ENCODE measurements at places on chromosomes 11 and 22.

- DNase-seq = no peak
Observed at GRCh38 chr22:38085501-38085900, 1.5 kb upstream of the SLC16A8 start.

DNA sequence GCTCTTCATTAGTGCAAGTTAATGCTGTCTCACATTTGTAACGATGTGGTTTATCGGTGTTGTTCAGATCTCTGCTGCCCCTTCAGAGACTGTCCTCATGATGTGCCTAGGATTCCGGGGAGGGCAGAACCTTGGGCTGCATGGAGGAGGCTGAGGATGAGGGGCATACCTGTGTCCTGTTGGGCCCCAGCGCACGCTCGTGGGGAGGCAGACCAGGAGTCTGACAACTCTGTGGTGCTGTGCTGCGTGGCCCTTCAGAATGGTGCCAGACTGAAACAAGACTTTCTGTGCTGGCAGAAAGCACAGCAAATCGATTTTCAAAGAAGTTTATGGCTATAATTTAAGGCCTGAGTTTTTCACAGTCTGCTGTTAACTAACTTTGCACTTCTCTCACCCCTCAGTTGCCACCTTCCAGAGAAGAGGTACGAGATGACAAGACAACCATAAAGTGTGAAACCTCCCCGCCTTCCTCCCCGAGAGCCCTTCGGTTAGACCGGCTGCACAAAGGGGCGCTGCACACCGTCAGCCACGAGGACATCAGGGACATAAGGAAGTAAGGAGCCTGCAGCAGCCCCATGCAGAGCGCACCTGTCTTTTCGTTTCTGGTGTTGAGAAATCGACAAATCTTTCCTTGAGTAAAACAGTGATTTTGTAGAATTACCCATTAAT lies 44.3 kb upstream of the CTTN start:
- DNase-seq = no peak

DNA sequence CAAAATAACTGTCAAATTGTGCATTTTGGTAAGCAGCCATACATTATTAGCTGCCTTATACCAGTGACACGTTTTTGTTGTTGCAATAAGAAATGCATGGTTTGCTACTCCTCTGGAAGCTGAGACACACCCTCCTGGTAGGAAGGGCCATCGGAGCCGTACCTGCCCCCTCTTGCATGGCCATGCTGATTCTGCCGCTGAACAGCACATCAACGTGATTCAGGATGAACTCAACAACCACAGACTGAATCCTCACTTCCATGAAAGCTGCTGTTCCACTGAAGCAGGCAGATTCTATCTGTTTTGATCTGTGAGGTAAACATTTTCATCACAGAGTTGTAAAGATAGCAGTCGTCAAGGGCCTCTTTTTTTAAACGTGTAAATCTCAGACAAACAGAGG lies 38.6 kb upstream of the TP53AIP1 start:
- DNase-seq = peak; percentile 55

DNA sequence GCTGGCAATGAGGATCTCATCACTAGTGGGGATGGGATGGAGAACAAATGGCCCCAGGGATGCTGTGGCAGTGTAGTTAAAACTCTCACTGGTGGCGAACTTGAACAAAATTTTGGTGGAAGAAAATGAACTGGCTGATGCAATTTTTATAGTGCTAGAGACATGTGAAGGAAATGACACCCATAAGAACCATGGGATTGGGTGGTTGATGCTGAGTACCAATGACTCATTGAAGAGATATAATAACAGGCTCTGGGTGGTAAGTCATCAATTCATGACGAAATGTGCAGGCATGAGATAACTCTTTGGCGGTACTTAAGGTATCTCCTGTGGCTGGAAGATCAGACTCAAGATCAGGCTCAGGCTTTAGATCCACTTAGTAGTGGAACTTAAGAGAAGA lies 172.9 kb upstream of the DDI1 start:
- DNase-seq = peak; percentile 40

GRCh38 chr11:97364047-97364446 lies 974.2 kb downstream of the JRKL start:
- DNase-seq = no peak

DNA sequence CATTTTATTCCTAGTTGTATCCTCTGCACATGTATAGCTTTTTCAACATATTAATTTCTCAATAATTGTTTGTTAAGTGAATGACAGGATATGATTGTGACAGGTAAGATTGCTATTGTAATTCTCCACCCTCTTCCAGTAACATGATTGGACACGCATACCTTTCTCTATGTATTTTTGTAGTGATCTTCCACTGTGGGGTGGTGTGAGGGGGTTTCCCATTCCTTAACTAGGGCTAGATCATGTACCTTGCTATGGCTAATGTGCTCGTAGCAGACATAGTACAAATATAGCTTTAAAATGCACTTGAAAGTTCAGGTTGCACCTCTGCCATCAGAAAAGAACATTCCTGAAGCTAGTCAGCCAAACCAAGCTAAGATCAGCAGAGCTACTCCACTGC lies 2392.8 kb upstream of the RAG2 start:
- peak; percentile 76 for DNase-seq

- DNase-seq = no peak
Observed at GRCh38 chr11:66728038-66728692, 851 bp downstream of the SPTBN2 start.

DNA sequence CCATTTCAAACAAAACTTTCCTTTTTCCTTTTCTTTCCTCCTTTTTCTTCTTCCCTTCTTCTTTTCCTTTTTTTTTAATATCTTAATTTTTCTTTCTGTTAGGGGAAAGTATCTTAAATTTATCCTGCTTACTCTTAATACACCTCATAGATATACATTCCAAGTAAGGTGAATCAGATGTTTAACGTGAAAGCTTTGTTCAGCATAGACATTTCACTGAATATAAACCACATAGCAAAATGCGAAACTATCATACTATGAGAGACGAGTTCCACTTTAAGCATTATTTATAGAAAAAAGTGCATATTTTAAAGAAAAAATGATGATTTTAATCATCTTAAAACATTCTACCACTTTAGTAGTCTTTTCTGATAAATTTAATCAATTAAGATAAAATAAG lies 137.8 kb upstream of the MTMR2 start:
- DNase-seq = no peak

- DNase-seq = no peak
Observed at GRCh38 chr22:50082197-50082715, 3.0 kb downstream of the MLC1 start.

- DNase-seq = no peak
Observed at GRCh38 chr22:37500745-37501609, 14.8 kb upstream of the MFNG start.

DNA sequence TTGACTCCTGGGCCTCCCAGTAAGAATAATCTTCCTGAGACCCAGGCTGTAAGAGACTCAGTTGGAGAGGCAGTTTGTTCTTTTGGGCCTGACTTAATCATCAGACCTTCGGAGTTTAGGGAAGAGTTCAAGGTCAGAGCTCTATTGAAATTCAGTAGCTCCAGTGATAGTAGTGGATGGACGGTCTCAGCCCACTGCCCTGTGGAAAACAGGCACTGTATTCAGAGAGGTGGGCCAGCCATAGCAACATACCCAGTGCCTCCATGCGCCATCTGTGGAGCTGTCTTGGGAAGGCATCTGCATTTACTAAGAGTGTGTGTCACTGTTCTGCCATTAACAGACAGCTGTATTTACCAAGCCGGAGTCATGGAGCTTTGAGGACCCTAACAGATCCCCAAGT lies 2.9 kb downstream of the SMARCB1 start:
- no peak for DNase-seq

DNA sequence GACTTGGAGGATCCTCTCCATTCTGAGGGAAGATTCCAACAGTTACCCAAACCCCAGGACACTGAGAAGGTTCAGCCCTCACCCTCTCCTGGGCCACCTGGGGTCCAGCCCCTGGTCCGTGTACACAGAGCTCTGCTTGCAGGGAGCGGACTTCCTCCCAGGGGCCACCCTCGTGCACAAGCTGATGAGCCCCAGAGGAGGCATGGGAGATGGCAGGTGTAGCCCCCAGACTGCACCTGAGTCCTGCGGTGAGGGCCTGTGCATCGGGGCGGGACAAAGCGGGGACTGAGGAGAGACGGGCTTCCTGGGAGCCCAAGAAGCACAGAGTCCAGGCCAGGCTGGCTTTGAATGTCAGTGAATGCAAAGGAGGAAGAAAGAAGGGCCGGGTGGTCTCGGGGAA lies 1374.9 kb downstream of the BRD1 start:
- DNase-seq = no peak

DNA sequence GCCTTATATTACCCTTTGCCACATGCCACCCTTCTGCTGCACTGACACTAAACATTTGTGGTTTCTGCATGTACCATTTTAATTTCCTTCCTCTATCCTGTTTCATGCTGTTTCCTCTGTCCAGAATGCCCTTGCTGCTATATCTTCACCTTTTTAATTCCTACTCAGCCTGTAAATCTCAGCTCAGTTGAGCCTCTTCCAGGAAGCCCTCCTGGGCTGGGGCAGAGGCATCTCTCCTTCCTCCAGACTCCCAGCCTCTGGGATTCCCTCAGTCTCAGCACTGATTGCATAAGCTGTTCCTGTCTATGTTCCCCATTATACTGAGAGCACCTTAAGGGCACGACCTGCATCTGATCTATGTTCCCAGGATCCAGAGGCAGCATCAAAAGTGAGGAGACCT lies 98.7 kb downstream of the RNF169 start:
- no peak for DNase-seq

DNA sequence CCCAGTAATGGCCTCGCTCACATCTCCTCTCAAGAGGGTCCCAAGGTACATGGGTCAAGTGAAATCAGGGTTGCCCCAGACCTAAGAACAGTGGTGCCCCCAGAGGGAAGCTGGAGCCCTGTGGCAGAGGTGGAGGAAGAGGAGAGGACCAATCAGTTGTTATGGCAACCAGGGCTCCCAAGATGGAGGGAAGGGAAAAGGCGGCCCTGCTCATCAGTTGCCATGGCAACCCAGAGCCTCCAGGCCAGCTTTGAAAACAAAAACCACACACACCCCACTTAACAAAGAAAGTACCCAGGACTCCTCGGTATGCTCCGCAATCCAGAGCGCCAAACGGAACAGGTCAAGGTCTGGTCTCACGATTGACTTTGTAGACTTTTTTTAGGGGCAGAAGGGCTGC lies 53.5 kb upstream of the SLC35C1 start:
- no peak for DNase-seq

DNA sequence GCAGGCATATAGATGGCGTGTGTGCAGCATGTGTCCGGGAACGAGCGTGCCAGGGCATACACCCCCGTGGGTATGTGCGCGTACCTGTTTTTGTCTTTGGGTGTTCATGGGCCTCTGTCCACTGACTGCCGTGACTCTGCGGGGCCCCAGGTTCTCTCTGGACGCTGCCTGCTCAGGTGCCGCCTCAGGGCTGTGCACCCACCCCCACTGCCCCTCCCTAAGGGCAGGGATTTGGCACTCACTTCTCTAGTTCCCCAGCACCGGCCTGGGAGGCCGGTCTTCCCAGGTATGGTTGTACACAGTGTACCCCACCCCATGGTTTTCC lies 111.5 kb downstream of the ST3GAL4 start:
- DNase-seq = no peak

DNA sequence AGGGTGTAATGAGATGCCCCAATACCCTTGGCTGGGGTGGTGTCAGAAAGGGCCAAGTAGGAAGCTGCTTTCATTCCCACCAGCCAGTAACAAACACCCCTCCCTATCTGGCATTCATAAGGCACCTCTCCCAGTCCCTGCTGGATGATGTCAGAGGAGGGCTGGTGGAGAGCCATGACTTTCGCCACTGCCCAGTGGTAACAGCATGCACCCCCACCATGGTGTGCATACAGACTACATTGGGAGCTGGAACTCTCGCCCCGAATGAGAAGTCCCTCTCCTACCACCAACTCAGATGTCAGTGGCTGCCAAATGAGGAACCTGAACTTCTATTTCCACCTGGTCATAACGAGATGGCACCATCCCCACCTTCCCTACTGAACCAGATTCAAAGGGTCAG lies 73.3 kb downstream of the SGSM3 start:
- DNase-seq = no peak

GRCh38 chr11:131580476-131580875 lies 210.1 kb downstream of the NTM start:
- no peak for DNase-seq

GRCh38 chr11:83070044-83070701 lies 1.5 kb downstream of the RAB30 start:
- peak; percentile 15 for DNase-seq

DNA sequence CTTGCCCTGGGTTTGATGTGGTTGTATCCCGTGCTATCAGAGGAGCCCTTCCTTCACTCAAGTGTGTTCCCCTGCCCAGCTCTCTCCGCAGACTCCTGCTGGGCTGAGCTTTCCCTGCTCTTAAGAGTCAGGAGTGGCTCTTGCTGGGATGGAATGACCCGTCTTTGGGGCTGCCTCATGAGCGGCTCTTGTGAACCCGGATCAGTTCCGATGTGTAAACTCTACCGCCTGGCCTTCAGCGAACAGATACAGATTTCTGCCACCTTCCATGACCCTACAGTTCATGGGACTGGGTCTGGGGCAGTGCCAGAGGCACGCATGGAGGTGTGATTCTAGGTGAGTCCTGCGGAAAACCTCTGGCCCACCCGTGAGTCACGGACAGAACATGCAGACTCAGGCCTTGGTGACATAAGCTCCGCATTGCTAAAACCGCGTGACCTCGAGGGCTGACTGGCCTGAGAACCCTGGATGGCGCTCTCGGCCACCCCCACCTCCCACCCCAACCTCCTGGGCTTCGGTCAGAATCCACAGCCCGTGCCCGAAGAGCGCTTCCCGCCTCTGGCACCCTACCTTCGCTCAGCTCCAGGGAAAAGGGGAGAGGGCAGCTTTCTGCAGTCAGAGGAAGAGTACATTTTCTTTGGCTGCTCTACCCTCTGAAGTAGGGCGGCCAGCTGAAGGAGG lies 1.3 kb upstream of the ZBTB16 start:
- DNase-seq = no peak

DNA sequence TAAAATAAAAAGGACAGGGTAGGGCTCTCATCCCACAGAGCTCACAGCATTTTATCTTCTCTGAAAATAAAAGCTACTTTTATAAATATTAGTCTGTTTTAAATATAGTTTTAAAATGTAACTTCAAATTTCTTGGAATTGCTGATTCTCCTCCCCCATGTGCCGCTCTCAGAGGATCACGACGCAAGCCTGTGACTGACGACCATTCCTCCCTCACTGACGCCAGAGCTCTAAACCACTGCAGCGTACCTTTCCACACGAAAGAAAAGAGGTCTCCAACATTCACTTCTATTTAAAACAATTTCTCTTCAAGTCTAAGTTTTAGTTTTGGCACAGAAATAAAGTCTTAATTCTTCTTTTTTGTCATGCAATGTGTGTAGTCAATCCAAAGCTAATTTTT lies 9.3 kb downstream of the TOLLIP start:
- no peak for DNase-seq

- DNase-seq = no peak
Observed at GRCh38 chr11:42960521-42961088, 351.2 kb upstream of the API5 start.
